Dermis blood vessel endothelial cell (primary cell): ENCODE measurements at places on chromosomes 2 and 18.

- DNase-seq = no peak
Measured at GRCh38 chr2:121649149-121649595, at the start of gene CLASP1. TSS of gene CLASP1 (minus strand) at chr2:121649462. CDS start at chr2:121605895, 43,567 bp downstream.

DNA sequence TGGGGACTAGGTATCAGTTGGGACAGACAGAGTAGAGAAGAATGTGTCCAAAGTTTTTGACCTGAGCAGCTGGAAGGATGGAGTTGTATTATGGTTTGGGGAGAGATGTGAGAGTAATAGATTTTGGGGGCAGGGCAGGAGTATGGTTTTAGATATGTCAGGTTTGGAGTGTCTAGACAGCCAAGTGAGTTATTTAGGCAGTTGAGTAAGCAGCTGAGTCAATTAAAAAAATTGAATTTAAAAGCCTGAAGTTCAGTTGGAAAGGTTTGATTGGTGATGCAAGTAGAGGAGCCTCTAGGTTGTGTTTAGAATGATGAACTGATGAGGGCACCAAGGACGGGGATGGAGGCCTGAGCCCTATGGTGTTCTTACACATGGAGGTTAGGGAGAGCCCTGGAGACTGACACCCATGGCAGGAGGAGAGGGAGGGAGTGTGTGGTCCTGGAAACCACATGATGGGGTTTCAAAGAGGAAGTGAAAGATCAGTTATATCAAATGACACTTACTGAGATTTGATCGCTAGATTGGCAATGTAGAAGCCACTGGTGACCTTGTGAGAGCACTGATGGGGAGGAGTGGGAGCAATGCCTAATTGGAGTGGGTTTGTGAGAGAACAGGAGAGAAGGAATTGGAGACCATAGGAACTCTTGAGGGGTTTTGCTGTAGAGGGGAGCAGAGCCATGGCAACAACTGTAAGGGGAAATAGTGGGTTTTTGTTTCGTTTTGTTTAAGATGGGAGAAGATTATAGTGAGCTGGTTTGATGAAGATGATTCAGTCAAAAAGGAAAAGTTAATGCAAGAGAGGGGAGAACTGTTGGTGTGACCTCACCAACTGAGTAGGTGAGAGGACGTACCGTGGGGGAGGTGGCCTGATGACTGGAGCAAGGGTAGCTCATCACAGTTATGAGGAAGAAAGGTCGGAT, 10.3 kb downstream of the ITGA6 start:
- no peak for DNase-seq

- no peak for DNase-seq
Measured at GRCh38 chr2:204870053-204870452, 324.8 kb downstream of the PARD3B start.

GRCh38 chr18:27861539-27861938, 315.4 kb downstream of the CDH2 start:
- DNase-seq = no peak

DNA sequence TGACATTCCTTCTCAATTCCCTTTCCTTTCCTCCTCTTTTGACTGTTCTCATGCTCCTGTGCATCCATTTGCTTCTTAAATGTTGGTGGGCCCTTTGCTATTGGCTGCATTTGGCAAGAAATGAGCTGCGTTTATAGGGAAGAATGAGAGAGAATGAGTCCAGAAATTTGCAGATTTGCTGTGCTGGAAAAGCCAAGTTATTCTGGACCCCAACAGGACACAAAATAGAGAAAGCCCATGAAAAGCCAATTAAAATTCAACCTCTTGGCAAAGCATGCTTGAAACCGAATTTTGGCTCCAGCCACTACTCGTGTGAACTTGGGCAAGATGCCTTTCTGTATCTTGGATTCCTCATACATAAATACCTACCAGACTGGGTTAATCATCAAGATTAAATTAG, 1.3 kb upstream of the SCLY start:
- no peak for DNase-seq

DNA sequence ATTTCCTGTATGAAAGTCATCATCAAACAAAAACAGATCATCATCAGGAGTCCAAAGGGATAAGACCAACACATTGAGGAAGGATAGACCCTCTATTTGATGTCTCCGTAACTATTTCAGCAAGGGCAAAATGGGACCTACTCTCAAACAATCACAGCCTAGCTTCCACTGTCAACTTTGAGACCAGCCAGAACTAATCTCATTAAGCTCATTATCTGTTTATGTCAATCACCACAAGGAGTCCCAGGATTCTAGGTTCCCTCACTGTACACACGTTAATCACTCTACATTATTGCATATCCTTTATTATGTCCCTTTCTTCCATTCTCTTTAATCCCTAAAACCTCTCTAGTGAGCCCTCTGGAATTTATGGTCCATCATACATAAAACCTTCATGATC, 370.3 kb upstream of the LINC00305 start:
- no peak for DNase-seq

DNA sequence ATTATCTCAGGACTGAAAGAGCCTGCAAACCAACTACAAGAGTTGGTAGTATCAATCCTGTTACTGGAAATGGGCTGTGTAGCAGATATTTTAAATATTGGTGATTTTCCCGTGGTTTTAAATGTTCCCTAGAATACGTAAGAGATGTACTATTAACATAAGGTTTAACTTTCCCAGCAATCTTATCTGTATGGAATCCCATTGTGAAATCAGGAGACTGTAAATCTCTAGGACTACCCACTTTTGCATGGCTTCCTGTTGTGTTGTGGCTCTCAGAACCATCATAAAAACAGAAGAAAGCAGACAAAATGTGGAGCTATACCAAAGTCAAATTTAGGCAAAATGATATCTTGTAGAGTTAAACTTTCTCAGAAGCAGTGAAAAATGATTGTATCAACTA, 641.5 kb upstream of the SETBP1 start:
- DNase-seq = no peak
